Stimulated activated CD8-positive, alpha-beta memory T cell treated with anti-CD3 and anti-CD28 coated beads, Interleukin-7, amount 100 ng/mL, for 24 hours (primary cell): ENCODE measurements at places on chromosomes 11 and 22.
A peak's percentile ranks its signal among the peaks of the same experiment; 100 is the strongest.

DNA sequence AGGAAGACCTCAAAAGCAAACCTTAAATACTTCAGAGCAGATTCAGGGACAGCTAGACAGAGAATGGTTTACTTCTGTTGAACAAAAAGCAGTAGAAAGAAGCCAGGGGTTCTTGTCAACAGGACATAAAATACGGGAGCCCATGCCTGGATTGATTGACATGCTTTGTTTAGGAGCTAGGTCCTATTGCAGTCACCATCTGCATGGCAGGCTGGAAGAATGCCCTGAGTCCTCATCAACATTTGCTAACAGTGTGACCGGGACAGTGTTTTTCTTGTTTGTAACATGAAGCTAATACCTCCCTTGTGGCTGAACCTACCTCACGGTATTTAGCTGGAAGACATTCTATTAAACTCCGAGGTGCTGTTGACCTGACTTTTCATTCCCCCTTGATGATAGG lies 225.4 kb downstream of the NTM start:
- DNase-seq: no peak

DNA sequence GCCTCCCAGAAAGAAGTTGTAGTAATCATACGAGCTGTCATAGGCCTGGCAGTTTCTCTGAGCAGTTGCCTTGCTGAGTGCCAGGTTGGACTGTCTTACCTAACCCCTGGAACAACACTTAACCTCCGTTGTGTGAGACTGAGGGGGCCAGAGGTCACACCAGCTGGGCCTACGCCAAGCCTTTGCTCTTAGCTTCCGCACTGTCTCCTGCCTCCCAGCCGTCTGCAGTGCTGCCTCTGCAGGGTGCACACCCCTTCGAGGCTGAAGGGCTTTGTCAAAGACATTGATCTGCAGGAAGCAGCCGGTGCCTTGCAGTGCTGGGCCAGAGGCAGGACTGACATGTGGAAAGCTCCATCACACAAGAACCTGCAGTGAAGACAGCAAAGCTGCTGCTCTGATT lies 16.7 kb downstream of the TAB1 start:
- DNase-seq: no peak

DNA sequence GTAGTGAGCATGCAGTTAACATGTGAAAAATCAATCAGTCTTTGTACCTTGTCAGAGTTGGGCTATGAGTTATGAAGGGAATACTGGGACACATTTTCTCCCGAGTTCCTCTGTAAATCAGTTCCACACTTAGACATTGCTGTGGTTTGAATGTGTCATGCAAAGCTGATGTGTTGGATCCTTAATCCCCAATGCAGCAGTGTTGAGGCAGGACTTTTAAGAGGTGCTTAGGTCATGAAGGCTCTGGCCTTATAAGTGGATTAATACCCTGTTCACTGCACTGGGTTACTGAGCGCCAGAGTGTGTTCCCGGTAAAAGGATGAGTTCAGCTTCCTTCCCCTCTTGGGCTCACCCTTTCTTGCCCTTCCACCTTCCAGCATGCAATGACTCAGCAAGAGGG lies 742.1 kb upstream of the TENM4 start:
- no peak for DNase-seq

- no peak for DNase-seq
Observed at GRCh38 chr11:61198361-61198760, 5.0 kb upstream of the PGA3 start.

DNA sequence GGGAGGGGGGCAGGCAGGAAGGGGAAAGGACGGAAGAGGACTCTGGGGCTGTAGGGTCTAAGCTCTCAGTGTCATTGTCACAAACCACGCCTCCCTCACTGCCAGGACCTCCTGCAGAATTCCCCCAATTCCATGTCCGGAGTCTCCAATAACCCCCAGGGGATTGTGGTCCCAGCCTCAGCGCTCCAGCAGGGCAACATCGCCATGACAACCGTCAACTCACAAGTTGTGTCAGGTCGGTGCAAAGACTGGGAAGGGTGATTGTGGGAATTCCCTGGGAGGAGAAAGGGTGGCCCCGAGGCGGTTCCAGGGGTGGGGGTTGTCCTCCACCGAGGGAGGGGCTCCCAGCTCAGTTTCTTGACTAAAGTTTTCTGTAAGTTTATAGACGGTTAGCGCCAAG lies 86.0 kb downstream of the FEZ1 start:
- no peak for DNase-seq

DNA sequence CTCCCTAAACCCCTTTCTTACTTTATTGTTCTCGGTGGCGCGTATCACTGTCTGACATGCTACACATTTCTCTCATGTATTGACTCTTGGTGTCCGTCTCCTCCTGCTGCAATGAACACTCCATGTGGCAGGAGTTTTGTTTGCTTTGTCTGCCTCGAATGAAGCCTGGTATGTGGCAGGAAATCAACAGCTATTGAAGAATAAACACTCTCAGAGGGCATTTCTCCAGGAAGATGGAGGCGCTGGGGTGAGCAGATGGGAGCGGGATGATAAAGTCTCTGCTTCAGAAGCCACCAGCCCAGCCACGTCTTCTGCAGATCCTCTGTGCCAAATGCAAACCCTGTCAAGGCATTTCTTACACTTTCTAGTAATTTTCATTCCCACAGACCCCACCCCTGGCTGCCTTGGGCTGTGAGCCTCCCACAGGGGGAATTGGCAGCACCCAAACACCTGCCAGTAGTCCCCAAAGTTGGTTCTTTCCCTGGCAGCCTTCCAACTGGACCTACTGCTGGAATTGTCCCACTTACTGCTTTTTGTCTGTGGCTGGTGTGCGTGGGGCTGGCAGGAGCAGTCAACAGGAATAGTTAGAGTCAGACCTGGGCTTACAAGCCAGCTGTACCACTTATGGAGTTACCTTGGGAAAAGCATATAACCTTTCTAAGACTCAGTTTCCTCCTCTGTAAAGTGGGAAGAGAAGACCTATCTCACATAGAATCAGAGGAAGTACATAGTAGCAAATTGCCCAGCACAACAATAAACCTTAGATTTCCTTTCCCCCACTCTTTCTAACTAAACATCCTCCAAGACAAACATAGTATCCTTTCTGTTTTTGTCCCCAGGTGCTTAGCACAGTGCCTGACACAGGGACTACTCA lies 13.3 kb upstream of the IL10RA start:
- DNase-seq: no peak

DNA sequence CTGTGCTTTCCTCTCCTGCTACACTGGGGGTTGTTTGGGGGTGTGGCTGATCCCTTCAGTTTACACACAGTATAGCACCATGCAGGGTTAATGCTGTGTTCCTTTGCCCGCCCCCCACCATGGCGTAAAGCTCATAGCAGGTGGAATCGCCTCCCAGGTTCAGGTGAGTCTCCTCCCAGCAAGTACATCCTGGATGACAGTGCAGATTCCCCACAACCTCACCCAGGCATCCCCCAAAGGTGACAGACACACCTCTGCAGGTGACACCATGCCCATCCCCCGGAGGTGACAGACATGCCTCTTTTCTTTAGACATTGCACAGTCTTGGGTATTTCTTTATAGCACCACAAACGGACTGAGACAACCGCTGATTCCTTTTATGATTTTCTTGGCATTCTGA lies 343.7 kb downstream of the BRD1 start:
- no peak for DNase-seq

DNA sequence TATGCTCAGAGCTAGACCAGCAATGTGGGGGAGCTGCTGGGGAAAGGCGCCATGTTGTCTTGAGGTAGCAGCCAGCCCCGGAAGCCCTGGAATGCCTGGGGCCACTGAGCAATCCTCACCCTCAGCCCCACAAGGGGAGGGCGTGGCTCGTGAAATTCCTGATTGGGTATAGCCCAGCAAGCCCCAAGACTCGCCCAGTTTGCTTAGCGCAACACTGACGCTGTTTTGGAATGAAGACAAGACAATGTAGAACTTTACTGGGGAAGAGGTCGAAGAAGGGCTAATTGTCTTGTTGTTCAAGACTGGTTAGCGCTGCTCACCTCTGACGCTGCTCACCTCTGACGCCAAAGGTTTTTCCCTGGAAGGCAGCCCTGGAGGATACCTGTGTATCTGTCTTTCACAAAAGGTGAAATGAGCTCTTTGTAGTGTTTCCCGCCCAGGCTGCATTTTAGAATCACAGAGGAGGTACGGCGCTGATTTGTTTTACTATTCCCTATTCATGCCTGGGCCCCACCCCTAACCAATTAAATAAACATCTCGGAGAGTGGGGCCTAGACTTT lies 47.6 kb downstream of the ST3GAL4 start:
- no peak for DNase-seq

GRCh38 chr22:33921525-33922348 lies 1.5 kb upstream of the LARGE1 start:
- DNase-seq: no peak

GRCh38 chr11:30786256-30787110 lies 200.3 kb upstream of the MPPED2 start:
- DNase-seq: no peak

DNA sequence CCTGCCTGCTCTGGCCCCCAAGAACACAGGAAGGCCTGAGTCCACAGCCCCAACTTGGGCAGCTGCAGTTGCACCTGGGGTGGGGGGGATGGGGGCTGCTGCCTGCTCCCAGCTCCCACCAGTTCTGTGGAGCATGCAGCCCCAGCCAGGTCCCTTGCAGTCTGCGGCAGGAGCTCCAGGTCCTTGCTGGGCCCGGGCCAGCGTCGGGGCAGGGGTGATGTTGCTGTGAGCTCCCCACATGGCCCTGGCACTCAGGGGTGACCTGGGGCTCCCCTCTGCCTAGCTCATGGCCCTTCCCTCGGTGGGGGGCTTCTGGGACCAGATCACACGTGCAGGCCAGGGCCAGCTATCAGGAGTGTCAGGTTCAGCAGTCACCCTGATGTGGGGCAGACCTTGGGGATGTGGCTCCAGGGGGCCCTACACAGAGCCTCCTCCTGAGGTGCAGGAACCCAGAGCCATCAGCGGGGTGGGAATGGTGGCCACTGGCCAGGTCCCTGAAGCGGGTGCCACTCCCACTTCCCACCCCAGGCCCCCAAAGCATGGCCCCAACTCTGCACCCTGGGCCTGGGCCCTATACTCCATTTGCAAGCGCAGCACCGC lies 10.4 kb upstream of the MED17 start:
- no peak for DNase-seq

- no peak for DNase-seq
Observed at GRCh38 chr11:104649002-104649401, 249.3 kb downstream of the CASP12 start.

GRCh38 chr22:33379836-33380235 lies 321.7 kb upstream of the SYN3 start:
- no peak for DNase-seq

GRCh38 chr11:34356576-34356912 lies 1.3 kb downstream of the ABTB2 start:
- no peak for DNase-seq

- DNase-seq: no peak
Observed at GRCh38 chr11:72981080-72981479, 161.0 kb downstream of the FCHSD2 start.

DNA sequence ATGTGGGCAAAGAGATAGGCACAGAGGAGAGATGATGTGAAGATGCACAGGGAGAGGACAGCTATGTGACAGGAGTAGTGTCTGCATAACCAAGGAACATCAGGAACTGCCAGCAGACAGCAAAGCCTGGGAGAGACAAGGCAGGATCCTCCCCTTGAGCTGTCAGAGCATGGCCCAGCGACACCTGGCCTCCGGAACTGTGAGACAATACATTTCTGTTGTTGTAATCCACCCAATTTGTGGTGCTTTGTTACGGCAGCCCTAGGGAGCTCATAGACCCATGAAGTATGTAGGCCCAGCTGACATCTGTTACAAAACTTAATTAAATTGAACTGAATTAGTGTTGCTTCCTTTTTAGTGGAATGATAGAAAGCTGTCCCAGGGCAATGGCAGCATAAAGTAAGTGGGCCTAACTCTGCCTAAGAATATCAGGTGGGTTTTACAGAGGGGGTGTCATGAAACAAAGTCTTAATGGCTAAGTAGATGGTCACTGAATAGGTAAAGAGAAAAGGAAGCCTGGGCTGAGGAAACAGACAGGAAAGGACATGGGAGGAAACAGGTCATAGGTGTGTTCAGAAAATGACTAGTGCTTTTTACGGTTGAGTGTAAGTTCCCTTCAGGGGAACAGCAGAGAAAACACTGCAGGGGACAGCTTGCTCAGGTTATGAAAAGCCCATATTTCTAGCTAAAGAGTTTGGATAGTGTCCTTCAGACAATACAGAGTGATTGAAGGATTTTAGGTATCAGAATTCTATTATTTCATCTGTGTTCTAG lies 24.8 kb downstream of the RASSF10 start:
- no peak for DNase-seq

DNA sequence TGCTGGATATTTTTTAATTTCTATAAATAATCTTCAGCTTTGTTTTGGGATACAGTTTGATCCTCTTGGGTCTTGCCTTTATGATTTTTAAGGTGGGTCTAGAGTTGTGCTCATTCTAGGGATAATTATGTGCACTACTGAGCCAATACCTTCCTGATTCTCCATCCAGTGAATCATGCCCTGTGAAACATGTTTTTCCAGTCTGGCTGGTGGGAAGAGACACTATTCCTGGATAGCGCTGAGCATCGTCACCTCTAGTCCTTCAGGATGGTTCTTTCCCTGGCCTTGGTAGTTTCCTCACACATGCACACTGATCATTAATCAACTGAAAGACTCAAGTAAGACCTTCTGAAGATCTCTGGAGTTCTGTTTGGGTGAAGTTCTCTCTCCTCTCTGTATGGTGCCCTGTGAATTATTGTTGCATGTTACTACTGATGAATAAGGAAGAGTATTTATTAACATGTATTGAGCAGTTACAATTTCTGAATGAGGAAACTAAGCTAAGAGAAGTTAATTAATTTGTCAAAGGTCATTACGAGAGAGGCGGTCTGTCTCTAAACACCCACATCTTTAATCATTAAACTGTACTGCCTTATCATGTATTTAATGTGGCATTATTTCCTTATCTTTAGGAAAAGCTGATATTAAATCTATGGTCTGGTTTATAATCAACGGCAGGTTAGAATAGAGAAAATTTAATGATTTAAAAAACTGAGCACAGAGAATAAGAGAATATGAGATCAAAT lies 39.1 kb upstream of the LIPT2 start:
- no peak for DNase-seq

- DNase-seq: no peak
Observed at GRCh38 chr11:3736816-3737215, 60.5 kb downstream of the NUP98 start.

- DNase-seq: no peak
Observed at GRCh38 chr11:121703201-121703600, 250.4 kb upstream of the SORL1-AS1 start.

GRCh38 chr11:67283481-67283963 lies 5.6 kb upstream of the ANKRD13D start:
- DNase-seq: no peak

GRCh38 chr11:113954235-113954634 lies 20.7 kb upstream of the HTR3A start:
- DNase-seq: no peak

- no peak for DNase-seq
Observed at GRCh38 chr22:37896181-37896592, 9.9 kb upstream of the MICALL1 start.

GRCh38 chr22:40176921-40177737 lies 596 bp upstream of the TNRC6B start:
- peak; percentile 50 for DNase-seq

DNA sequence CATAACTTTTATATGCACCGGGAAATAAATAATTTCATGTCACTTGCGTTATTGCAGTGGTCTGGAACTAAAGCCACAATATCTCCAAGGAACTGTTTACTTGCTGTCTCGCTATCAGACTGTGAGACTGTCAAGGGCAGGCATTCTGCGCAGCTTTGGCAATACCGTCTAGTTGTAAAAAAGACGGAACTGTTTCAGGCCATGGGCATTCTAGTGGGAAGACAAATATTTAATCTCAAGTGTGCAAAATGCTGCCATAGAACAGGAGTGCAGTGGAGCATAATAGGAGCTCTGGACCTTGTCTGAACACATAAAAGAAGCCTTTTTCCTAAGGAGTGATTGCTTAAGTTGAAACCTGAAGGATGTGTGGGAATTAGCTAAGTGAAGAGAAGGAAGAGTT lies 53.8 kb downstream of the PACS1 start:
- no peak for DNase-seq
